Activated CD8-positive, alpha-beta memory T cell treated with anti-CD3 and anti-CD28 coated beads for 48 hours (primary cell): ENCODE measurements at places on chromosomes 2 and 18.

- no peak for DNase-seq
Observed at GRCh38 chr2:10741139-10741538, 19.7 kb downstream of the ATP6V1C2 start.

DNA sequence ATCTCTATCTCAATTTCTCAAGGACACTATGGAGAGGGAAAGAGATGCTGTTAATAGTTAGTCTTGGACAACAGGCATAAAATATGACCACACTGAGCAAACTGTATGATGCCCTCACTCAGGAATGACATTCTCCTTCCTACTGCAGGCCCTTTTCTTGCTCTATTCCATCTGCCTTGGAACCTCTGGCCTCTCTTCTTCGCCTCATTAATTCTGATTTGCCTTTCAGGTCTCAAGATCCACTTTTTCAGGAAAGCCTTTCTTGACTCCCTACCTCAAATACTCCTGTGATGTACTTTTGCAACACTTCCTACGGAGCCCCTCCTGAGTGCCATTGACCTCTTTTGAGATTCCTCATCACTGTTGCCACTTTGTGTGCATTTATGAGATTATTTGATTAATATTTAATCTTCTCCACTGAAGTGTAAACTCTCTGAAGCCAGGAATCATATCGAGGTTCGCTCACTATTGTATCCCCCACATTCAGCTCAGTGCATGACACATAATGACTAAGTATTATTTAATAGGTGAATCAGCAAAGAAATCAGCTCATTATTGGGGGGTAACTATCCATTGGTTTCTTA lies 21.3 kb upstream of the SPP2 start:
- no peak for DNase-seq

GRCh38 chr2:217902379-217903141 lies 100.2 kb downstream of the TNS1 start:
- no peak for DNase-seq

DNA sequence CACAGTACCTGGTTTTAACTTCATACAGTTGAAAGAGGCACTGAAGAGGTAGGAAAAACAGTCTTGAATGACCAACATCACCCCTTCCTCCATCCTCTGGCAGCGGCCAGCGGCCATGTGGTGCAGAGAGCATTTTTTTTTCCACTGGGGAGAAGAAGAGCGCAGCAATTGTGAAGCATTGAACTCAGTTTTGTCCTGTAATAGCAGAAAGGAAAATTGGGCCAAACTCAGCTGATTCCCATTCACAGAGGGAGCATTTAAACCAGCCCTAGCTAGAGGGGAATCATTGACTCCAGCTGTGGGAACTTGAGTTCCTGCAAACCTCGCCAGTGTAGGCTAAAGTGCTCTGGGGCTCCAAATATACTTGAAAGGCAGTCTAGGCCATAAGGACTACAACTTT lies 316.6 kb upstream of the CHST9 start:
- no peak for DNase-seq

- DNase-seq, result no peak
Observed at GRCh38 chr2:130336150-130336876, 6.4 kb upstream of the IMP4 start.

- DNase-seq, result no peak
Observed at GRCh38 chr18:59233017-59233410, 13.1 kb downstream of the GRP start.

- DNase-seq, result no peak
Observed at GRCh38 chr18:32760391-32760790, 12.4 kb downstream of the KLHL14 start.

DNA sequence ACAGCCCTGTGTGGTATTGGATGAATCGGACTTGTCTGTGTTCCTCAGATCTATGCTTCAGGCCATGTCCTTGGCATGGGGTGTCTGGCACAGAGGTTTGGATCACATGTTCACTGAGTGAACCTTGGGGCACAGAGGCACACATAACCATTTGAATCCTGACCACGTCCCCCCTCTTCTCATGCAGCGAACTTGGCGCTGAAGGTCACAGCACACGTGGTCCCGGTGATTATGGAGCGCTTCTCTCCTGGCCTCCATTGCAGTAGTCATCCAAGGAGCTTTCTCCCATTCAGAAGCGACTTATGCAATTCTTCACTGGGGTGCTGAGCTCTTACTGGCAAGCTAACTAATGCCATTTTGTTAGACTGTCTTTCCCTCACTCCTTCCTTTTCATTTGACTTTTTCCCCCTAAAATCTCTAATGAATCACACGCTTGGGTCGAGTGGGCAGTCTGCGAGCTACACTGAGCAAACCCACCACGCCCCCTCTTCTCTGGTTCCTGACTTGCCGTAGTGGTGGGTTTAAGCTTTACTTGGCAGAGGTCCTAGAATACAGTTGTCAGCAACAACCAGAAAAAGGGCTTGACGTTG lies 59.4 kb downstream of the KCNG2 start:
- DNase-seq, result no peak

- no peak for DNase-seq
Observed at GRCh38 chr2:48434101-48434500, 95.9 kb upstream of the STON1 start.

- no peak for DNase-seq
Observed at GRCh38 chr2:104597942-104598341, 256.0 kb upstream of the POU3F3 start.

GRCh38 chr18:12278741-12279682 lies 24.9 kb downstream of the CIDEA start:
- no peak for DNase-seq

- DNase-seq, result no peak
Observed at GRCh38 chr18:65352186-65352585, 398.6 kb upstream of the CDH7 start.

DNA sequence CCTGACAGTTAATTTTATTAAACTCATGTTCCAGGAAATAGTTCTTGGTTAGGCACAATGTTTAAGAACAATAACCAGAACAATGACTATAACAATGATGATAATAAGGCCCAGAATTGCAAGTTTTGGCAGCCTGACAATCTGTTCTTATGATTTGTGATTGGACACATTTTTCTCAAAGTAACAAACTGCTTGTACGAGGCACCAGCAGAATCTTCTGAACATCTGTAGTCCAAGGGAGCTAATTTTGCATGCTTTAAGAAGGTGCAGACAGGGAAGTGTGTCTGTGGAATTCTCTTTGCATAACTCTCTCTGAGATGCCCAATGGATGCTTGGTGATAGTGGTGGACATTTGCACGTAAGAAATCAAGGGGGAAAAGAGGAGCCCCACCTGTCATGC lies 709.3 kb downstream of the SLC4A3 start:
- no peak for DNase-seq

- DNase-seq, result no peak
Observed at GRCh38 chr2:25044990-25045389, 3.1 kb downstream of the EFR3B start.

- DNase-seq, result no peak
Observed at GRCh38 chr18:29056800-29057199, 879.9 kb upstream of the CDH2 start.

DNA sequence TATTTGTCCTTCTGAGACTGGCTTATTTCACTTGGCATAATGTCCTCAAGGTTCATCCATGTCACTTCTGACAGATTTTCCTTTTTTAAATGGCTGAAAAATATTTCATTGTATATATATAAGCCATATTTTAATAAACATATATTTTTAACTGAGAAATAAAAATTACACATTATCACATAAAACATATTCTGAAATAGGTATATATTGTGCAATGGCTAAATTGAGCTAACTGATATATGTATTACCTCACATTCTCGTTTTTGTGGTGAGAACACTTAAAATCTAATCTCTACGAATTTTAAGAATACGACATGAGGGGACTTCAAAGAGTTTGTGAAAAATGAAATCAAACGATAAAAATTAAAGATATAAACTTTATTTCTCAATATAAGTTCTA lies 25.7 kb upstream of the ZSWIM2 start:
- no peak for DNase-seq

- DNase-seq, result no peak
Observed at GRCh38 chr2:99877963-99878362, 264.4 kb downstream of the AFF3 start.

DNA sequence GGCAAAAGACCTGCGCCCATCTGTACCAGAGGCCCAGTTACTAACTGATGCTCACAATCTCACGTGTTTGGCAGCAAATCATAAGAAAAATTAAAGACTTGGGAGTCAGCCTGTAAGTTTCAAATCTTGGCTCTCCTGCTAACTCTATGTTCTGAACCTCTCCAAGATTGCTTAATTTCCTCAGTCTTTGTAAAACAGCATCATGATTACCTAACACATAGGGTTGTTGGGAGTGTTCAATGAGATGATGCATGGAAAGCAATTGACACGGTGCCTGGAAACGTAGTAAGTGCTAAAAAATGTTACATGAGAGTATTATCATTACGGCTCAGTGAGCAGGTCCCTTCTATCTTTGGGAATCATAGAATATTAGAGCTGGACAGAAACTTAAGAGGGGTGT lies 497.6 kb upstream of the TCF4 start:
- no peak for DNase-seq

GRCh38 chr2:213036836-213037235 lies 114.6 kb downstream of the IKZF2 start:
- no peak for DNase-seq

- DNase-seq, result no peak
Observed at GRCh38 chr2:229350117-229350805, 79.2 kb upstream of the PID1 start.

- no peak for DNase-seq
Observed at GRCh38 chr18:33673689-33674088, 95.7 kb downstream of the ASXL3 start.

GRCh38 chr18:50298443-50299284 lies 11.2 kb upstream of the CXXC1 start:
- no peak for DNase-seq

GRCh38 chr2:9914384-9915065 lies 37.0 kb upstream of the GRHL1 start:
- no peak for DNase-seq

DNA sequence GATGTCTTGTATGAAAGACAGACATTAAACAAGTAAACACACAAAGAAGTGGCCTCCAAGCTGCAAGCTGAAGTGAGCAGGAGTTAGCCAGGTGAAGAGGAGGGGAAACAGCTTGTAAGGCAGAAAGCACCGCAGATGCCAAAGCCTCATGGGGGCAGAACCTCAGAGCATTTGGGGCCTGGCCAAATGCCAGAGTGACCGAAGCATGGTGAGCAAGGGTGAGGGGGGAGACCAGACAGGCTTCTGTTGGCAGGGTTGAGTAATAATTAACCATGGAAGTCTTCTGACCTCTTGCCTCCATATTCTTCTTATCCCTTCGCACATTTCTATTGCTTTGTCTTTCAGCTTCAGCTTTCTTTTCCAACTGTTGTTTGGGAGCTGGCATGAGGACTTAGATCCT lies 5.6 kb downstream of the QPCT start:
- DNase-seq, result no peak

DNA sequence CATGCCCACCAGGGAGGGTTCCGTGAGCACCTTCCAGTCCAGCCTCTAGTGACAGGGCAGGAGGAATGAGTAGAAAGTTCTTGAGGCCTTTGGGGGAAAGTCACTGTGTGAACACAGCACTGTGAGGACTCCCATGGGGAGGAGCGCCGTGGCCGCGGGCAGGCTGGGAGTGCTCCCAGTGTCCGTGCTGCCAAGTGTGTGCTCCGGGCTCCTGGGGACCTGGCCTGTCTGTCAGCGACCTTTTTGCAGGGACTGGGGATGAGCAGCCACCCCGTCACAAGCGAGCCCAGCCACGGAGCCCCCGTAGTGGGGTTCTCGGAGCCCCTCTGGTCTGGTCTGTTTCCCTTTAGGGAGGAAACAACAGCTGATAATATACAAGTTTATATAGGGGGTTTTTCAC lies 36.8 kb downstream of the PDIA6 start:
- no peak for DNase-seq

GRCh38 chr2:28038722-28039121 lies 148.2 kb downstream of the BABAM2 start:
- no peak for DNase-seq

- no peak for DNase-seq
Observed at GRCh38 chr2:25197336-25198208, 29.2 kb upstream of the POMC start.

DNA sequence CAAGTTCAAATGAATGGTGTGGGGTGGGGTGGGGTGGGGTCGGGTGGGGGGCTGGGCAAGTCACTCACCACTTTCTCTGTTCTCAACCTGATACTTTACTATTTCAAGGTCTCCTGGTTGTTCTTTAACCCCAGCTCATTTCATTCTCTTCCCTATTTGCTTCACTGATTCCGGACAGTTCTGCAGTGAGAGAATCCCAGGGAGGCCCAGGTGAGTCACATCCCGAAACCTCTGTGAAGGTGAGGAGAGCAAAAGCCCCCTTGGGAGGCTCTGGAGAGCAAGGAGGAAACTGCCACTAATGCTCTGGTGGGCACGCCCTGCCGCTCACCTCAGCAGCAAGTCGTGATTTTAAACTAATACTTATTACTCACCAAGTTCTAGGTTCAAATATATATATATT lies 8.9 kb downstream of the EDAR start:
- DNase-seq, result no peak

GRCh38 chr2:120036145-120036544 lies 23.3 kb downstream of the EPB41L5 start:
- DNase-seq, result no peak

GRCh38 chr2:190916829-190917228 lies 36.2 kb downstream of the GLS start:
- no peak for DNase-seq

- no peak for DNase-seq
Observed at GRCh38 chr2:238313289-238313990, 6.9 kb upstream of the TRAF3IP1 start.

- no peak for DNase-seq
Observed at GRCh38 chr2:11160256-11160655, 5.0 kb downstream of the SLC66A3 start.

- DNase-seq, result no peak
Observed at GRCh38 chr18:10755855-10756254, 230.0 kb downstream of the NAPG start.

- no peak for DNase-seq
Observed at GRCh38 chr2:210591663-210592062, 35.3 kb downstream of the CPS1 start.

DNA sequence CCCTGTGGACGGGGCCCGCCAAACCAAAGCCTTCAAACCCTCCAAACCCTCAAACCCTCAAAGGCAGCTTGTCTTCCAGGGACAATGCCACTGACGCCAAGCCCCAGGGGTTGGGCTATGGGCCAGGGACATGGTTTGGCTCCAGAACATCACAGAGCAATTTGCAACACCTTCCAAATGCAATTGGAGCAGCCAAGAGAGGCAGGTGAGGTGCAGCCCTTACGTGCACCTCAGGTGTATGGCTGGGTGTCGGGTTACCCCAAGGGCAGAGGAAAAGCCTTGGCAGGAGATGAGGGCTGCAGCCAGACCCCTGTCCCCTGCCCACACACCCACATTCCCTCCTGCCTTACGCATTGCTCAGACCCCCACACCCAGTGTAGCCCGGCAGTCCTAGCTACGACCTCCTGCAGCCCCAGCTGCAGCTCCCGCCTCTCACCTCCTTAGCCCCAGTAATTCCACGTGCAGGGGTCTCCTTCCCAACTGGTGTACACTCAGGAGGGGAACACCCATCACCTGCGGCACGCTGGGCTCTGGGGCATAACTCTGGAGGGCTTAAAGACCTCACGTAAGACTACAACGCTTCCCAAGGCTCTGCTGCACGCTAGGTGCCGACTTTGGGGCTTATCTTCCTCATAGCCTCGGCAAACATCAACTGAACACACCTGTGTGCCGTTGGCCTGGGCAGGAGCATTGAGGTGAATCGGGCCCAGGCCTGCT lies 88.7 kb downstream of the TFCP2L1 start:
- DNase-seq, result no peak

- DNase-seq, result peak; percentile 46
Observed at GRCh38 chr18:7566567-7567473, at the start of gene PTPRM. Gene PTPRM (plus strand): TSS chr18:7567316. CDS start chr18:7567819, 503 bp downstream.
